Fibroblast of lung (primary cell): ENCODE measurements at places on chromosomes 2 and 18. TPM values are rescaled to one million over a fixed set of nuclear protein-coding genes. Genes with fewer than 3 reads are reported as not detected.

DNA sequence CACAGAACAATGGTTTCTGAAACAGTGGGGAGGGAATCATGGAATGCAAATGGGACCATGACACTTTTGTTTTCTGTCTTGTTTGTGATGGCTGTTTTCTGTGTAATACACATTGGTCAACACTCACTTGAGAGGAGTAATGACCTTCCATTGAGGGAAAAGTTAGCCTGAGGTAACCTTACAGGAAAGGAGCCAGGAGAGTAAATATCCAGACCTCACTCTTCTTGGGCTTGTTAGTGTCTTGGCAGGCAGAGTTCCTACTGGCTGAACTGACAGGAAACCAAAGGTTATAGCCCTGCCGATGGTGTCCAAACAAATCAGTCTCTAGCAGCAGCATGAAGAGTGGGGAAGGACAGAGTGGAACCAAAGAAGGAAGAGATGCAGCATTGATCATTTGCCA is 17.2 kb upstream of the RPRM start:
- no peak for DNase-seq

DNA sequence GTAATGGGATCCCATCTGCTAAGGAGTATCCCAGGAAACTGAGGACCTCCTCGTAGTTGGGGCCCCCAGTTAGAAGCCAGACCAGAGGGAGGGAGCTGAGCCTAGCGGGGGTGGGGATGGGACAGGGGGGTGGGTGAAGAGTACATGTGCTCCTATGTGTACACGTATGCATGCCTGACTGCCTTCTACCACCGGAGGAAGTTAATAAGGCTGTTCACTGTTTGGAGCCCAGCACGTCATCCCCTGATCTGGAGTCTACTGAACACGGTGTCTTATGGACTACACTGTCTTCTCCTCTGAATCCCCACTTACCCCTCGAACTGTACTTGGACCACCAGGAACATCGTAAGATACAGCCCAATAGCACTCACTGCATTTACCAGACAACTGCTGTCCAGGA is 68.5 kb downstream of the SFXN5 start:
- no peak for DNase-seq

DNA sequence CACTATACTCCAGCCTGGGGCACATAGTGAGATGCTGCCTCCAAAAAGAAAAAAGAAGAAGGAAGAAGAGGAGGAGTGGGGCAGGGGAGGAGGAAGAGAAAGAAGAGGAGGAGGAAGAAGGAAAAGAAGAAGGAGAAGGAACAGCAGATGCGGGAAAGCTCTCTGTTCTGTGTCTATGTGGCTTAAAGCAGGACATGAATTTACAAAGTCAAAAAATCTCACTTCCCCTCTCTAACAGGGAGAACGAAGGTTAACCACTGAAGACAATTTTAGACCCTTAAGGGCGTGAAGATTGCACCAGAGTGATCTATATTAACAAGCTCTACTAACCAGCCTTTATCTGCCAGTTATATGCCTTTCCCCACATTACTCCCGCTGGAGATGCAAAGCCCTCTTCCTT is 258.9 kb downstream of the METTL4 start:
- DNase-seq: no peak

GRCh38 chr2:228507870-228508269 is 326.4 kb upstream of the SPHKAP start:
- DNase-seq: peak; percentile 3

DNA sequence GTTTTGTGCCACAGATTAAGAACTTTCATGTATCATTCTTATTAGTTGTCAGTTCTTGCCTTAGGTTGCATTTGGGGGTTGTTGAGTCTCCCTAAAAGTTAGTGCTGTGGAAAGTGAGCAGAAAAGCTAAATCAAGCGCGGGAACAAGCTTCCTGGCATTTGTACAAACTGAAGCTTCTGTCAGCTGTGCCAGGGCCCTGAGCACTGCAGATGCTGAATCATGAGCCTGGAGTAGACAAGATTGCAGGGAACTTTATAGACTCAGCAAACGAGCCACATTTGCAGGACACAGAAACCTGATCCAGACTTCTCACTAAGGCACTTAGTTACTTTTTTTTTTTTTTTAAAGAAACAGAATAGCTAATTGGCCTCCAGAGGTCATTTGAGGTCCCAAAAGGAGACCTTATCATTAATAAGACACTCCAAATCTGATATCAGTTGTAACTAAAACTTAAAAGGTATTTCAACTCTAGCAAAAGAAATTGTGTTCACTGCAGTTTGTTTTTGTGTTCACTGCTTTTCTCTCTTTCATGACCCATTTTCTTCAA is 88.7 kb downstream of the ADAM23 start:
- peak; percentile 21 for DNase-seq

The SNTG2 gene
- total RNA-seq: not detected in 2 replicates

- no peak for DNase-seq
Measured at GRCh38 chr2:61009355-61009754, 8.2 kb upstream of the PEX13 start.

The PAIP2B gene
- total RNA-seq: 1.2 and 1.5 TPM in 2 replicates

The ANKRD12 gene
- total RNA-seq: 53.3 and 62.7 TPM in 2 replicates

The ACADL gene
- 0.50 and 0.51 TPM in 2 replicates for total RNA-seq

- DNase-seq: no peak
Measured at GRCh38 chr2:209091056-209091455, 332.8 kb upstream of the MAP2 start.

The ALKAL2 gene
- total RNA-seq: 0.17 TPM in 1 of 2 replicates, not detected in the other
